ENCODE measurements at places on chromosomes 16 and 17. TPM values are rescaled to one million over a fixed set of nuclear protein-coding genes. Genes with fewer than 3 reads are reported as not detected.

Gene PRAC1
- not detected for polyA plus RNA-seq

Gene CDT1
- 15.6 TPM for polyA plus RNA-seq

Gene PNMT
- polyA plus RNA-seq = 0.11 TPM

Gene KCNH6
- polyA plus RNA-seq = 0.07 TPM

Gene FZD2
- 14.0 TPM for polyA plus RNA-seq

Gene ASPSCR1
- polyA plus RNA-seq = 24.8 TPM
